ENCODE measurements at places on chromosomes 16 and 17.

GRCh38 chr17:67633751-67634211 is 84.0 kb upstream of the NOL11 start:
- DNase-seq = no peak

DNA sequence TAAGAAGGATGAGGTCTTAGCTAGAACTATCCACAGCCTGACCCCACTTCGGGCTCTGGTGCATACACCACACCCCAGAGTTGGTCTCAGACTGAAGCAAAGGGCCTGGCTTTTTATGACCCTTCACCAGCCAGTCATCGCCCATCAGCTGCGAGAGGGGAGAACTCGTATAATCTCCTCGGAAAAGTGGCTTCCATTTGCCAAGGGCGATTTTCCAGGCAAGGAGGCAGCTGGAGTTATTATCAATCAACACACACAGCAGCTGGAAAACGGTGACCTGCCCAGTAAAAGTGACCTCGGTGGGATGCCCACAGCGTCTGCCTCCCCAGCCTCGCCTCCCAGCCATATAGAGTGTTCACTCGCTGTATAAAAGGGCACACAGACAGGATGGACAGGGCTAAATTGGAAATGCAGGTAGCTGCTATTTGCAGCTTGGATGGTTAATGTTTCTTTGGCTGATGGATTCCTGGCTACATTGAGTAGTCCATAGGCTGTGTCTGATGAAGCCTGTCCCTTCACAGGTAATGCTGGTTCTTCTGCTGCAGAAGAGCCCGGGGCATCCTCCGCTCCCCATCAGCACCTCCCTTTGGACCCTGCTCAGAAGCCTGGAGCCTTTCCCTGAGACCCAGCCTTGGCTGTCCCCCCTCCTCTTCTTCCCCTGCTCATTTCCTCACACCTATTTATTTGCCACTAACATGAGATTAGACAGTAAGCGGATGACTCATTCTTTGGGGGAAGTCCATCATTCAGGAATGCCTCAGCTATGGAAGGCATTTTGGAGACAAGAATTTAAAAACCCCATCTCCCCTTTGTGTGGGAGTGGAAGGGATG is 45.7 kb downstream of the TMEM186 start:
- DNase-seq = no peak

GRCh38 chr17:74118504-74118903 is 85.0 kb upstream of the RPL38 start:
- DNase-seq = no peak

- DNase-seq = peak; percentile 11
These were observed 4.5 kb downstream of the PMP22 start for GRCh38 chr17:15260376-15261257.

DNA sequence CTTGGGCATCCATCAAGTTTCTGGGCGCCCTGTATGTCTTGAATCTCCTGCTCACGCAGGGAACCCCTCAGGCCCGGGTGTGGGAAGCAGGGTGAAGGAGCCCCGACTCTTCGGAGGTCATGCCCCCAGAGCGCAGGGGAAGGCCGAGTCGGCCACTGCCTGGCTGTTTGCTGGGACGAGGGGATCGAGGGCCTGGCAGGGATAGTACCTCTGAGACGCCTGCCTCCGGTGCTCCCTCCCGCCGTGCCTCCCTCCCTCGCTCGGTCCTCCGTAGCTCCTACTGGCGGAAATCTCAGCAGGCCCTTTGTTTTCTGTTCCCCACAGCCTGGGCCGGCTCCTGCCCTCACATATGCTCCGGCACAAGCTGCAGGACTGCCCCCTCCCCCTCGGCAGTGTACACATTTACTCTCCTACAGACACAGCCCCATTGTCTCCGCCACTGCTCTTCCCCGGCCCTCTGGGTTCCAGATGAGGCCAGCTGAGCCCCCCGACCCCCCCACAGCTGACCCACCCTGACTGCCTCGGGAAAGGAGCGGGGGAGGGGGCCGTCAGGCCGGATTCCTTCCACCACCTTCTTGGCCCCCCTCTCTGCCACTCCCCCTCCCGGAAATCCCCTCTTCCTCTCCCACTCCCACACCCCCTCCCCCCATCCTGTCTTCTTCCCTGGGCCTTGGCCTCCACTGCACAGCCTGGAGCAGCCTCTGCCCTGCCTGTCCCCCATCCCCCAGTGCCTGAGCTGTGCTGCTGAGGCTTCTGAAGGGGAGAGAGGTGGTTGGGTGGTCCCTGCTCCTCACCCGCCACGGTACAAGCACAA is 1.4 kb downstream of the TRAF4 start:
- no peak for DNase-seq

DNA sequence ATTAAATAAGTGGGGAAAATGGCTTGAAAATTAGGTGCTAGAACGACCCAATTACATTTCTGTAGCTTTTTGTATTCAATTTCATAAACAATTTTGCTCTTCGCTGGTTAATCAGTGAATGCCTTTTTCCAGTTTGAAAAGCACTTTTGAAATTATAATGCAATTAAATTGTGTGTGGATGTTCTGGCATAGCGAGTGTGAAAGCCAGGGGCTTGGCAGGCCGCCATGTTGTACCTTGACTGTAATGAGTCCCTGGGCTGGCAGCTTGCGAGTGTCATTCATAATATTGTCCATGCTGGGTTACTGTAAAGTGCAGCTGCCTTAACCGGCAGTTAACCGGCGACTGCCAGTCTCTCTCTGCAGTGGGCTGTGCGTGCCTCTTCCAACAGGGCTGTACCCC is 177.8 kb downstream of the CCDC182 start:
- no peak for DNase-seq

GRCh38 chr16:57810197-57811031 is 8.1 kb upstream of the KIFC3 start:
- DNase-seq = peak; percentile 82

- DNase-seq = no peak
These were observed 142.8 kb downstream of the PRKCA start for GRCh38 chr17:66445229-66445628.

- DNase-seq = no peak
These were observed 8.9 kb upstream of the NME1 start for GRCh38 chr17:51144266-51145022.

- no peak for DNase-seq
These were observed 13.5 kb upstream of the CIBAR2 start for GRCh38 chr16:85125570-85126393.

GRCh38 chr17:30476726-30477082 is 504 bp upstream of the GOSR1 start:
- DNase-seq = no peak

DNA sequence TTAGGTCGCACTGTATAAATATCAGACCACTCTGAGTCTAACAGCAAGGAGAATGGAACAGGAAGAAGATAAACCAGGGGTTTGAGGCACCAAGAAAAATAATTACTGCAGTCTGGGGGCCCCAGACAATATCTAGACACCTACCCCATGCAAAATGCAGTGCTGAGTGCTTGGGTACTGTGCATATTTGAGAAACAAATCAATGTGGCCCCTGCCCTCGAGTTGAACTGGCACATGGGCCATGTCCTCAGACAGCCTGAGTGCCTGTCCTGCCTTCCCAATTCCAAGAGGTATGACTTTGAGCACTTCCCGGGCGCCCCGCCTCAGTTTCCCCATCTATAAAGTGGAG is 6.2 kb upstream of the CIITA start:
- no peak for DNase-seq

DNA sequence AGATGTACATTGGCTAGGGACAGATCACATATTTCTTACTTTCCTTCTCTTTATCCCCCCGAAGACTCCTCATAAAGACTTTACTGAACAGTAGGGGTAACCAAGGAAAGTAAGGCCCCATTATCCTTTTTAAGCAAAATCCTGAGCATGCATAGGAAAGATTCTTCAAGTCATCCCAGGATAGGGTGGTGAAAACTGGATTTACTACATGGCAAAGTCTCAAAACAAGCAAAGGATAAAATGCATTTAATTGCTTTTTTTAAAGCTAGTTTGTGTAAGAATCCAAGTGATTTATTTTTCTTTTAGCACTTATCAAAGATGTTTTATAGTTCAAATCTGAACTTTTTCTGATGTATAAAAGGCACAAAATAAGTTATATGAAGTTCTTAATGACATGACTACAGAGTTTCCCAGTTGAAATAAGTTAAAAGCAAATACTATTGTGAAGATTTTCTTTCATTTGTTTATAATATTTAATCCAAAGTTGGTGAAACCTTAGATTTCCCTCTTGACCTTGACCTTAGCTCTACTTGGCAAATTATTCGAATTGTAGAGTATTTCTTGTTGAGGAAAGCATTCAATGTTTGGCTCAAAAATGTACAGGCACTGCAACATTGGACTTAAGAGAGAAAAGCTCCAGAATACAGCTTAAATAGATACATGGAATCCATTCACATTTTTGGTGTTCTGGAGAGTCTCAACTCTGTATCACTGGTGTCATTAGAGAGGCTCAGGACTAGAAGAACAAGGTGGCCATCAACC is 104.3 kb downstream of the ABCA8 start:
- DNase-seq = no peak

DNA sequence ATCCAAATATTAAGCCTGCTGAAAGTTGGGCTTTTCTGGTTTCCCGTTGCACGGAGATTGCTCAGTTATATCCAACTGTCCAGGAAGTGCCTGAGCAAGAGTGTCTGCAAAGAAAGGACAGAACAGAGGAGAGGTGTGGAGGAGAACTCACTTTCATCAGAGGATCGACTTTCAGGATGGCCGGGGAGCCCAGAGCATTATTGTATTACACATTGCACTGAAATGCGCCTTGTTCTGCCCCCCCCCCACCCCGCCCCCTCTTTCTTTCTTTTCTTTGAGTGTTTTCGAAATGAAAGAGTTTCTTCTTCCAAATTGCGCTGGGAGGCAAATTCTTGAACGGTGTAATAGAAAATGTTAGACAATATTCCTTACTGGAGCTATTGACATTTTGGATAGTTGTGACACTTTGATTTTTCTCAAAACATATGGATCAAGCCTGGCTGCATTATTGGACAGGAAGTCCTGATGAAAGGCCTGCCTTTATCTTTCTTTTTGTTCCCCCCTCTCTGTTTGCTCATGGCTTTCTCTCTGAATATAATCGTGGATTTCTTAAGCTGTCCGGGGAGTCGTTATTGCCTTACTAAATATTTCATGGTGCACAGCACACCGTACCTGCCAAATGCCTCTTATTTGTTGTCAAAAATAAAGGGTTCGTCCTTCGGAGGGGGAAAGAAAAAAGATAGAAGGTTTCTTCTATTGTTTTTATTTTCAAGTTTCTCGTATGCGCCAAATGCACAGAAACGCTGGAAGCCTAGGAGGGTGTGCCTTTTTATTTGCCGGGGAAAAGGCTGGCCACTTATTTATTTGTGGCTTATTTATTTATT is 110.8 kb downstream of the IRX3 start:
- DNase-seq = no peak

DNA sequence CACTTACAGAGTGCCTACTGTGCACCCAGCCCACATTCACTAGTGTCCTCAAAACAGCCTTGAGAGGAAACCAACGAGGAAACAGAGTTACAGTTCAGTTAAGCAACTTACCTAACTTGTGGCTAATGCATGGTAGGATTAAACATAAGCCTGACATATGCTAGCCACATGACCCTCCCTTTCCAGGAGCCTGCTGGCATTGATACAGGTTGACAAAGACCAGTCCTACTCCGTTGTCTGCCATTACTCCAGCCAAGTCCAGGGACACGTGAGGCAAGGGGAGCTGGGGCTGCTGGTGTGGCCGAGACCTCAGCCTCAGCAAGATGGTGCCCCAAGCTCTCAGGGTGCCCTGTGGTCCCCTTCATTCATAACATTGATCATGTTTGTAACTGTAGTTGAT is 37.9 kb downstream of the SNX20 start:
- DNase-seq = no peak

DNA sequence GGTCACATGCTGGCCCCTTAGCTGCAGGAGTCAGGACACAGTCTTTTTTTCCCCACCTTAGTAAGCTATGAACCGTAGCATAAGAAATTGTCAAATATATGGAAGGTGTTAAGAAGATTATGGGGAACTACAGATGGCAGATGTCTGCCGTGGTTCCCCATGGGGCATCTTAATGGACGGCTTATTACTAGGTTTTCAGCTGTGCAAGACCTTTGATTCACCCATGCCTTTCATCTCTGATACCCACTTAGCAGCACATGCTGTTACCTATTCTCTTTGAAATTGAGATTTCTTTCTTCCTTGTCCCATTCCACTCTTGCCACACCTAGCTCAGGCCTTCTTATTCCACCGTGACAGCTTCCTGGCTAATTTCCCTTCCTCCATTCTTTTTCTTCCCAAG is 70.7 kb downstream of the RPTOR start:
- DNase-seq = no peak

GRCh38 chr17:28065706-28066105 is 23.2 kb downstream of the NLK start:
- no peak for DNase-seq

DNA sequence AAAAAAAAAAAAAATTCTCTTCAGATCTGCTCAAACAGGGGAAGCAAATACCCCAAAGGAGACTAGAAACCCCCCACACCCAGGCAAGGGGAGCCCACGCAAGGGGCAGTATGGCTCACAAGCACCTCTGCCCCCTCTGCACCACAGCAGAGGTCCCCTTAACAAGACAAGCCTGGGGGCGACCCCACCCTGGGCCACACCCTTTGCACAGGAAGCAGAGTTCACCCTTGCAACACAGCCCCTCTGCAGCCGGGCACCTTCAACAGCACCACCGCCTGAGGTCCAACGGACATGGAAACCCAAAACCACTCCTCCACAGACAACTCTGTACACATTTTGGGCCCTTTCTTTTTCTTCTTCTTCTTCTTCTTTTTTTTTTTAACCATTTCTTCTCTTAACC is 12.8 kb downstream of the AXIN1 start:
- DNase-seq = no peak

DNA sequence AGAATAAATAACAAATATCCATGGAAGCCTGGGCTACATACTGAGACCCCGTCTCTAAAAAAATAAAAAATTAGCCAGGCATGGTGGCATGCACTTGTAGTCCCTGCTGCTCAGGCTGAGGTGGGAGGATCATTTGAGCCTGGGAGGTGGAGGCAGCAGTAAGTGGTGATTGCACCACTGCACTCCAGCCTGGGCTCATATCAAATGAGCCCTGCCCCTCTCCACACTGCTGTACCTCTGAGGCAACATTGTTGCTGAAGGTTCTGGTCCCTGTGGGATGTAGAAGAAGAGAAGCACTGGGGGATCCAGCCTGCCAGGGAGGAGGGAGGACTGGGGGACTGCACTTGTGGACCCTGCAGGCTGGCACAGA is 11.4 kb upstream of the ARHGAP23 start:
- no peak for DNase-seq

Measured in CD4-positive, alpha-beta T cell treated with Interleukin-6 at 100 ng/mL for 8 hours (primary cell).